ENCODE measurements at places on chromosomes 2 and 18.

GRCh38 chr2:239800785-239801386, 224.3 kb downstream of the NDUFA10 start:
- no peak for DNase-seq

GRCh38 chr2:233317196-233317943, 9.8 kb downstream of the SAG start:
- no peak for DNase-seq

GRCh38 chr18:29326214-29326613, 1149.3 kb upstream of the CDH2 start:
- DNase-seq = no peak

DNA sequence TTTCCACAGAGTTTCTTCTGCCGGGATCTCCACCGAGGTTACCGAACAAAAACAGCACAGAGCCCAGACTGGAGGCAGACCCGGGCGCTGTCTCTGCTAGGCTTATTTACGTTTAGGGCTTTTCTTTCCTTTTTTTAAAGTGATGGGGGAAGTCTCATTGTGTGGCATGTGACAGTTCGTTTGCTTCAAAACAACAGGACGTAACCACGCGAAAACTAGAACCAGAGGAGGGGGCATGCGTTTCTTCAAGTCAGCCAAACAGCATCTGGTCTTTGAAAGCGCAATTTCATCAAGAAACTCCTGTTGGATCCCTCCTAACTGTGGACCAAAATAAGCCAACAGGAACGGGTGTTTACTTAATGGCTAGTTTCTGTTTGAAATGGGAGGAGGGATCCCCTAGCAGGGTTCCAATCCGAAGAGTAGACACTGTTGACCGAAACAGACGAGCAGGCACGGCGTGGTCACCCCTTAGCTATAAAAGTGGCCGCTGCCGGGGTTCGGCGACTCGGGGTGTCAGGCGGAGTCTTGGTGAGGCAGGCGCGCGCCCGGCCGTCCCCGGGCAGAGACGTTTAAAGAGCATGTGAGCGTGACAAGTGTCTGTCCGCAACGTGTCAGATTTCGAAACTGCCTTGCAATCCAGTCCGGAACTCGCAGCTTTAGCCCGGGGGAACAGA, 997 bp upstream of the TGIF1 start:
- peak; percentile 84 for DNase-seq

GRCh38 chr2:235936493-235936892, 231.7 kb downstream of the GBX2 start:
- DNase-seq = no peak

DNA sequence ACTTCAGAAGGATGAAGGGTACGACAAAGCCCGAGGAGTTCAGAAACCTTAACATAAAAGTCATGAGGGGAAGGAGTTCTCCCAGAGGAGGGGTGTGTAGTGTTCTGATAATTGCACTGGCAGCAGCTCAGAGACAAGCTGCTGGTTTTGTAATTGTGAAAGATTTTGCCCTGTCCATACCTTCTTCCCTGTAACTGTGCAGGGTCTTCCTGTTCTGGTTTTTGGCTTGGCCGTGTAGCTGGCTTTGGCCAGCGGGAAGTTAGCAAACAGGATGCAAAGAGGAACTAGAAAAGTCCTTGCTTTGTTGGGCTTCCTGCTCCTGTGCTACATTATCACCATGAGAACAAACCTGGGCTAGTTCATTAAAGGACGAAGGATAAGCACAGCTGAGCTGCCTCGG, 160.8 kb downstream of the LPIN1 start:
- no peak for DNase-seq

GRCh38 chr2:223433461-223433860, 168.7 kb downstream of the SCG2 start:
- no peak for DNase-seq

GRCh38 chr2:20467789-20468548, 21.1 kb downstream of the RHOB start:
- no peak for DNase-seq

GRCh38 chr2:52668724-52669123, 1098.9 kb upstream of the CHAC2 start:
- DNase-seq = no peak

- no peak for DNase-seq
Measured at GRCh38 chr2:177784745-177785067, 287.9 kb downstream of the PDE11A start.

- no peak for DNase-seq
Measured at GRCh38 chr2:151297882-151298281, 8.4 kb upstream of the NMI start.

GRCh38 chr2:200128296-200128695, 172.9 kb downstream of the MAIP1 start:
- no peak for DNase-seq

- no peak for DNase-seq
Measured at GRCh38 chr2:32277363-32277673, 386 bp upstream of the YIPF4 start.

DNA sequence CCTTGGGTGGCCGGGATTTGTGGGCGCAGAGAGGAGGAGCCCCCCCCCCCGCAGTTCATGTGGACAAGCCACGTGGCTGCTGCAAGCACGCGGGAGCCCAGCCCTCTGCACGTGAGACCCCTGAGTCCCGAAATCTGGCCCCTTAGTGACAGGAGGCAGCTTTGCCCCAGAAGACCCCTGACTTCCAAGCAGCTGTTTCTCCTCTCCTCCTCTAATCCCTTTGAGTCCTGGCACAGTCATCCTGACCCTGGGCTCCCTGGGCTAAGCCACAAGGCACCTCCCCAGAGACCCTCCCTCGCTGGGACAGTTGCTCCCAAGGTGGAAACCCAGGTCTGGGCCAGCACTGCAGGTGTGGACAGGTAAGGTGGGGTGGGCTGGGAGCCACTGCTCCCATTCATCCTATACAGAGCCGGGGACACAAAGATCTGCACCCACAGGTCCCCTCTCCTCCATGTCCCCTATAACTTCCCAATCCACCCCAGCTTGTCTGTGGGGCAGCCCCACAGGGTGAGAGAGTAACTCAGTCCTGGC, 923 bp downstream of the TEKT4 start:
- no peak for DNase-seq

- no peak for DNase-seq
Measured at GRCh38 chr2:239225871-239226561, 174.8 kb downstream of the HDAC4 start.

GRCh38 chr2:8538931-8539621, 142.8 kb upstream of the ID2 start:
- no peak for DNase-seq

GRCh38 chr2:62477573-62477972, 28.4 kb downstream of the TMEM17 start:
- DNase-seq = no peak

- DNase-seq = no peak
Measured at GRCh38 chr2:198968545-198968944, 489.2 kb downstream of the SATB2 start.

GRCh38 chr2:11319939-11320338, 24.5 kb downstream of the ROCK2 start:
- DNase-seq = no peak

DNA sequence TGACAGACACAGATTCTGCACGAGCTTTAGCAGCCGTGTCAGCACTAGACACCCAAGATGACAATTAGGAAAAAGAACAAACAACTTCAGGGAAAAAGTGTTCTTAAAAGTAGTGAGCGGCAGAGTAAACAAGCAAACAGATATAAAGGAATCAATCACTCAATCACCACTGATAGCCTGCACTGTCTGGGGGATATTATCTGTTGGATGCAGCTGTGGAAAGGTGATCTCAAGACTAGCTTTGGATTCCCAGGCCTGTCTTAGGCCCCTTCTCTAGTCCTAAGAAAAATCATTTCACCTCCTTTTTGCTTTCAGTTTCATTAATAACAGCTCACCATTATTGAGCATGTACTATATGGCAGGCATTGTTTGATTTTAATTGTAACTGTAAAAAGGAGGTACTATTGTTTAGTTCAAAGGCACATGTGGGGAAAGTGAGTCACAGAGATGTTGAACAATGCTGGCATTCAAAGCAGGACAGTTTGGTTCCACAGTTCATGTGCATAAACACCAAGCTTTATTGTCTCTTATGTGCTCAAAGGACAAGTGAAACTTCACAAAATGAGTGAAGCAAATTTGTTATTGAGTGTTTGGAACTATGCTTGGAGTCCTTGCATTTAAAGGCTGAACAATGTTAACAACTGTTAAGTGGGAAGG, 147.3 kb upstream of the TCF4 start:
- DNase-seq = no peak

GRCh38 chr18:22977847-22978701, 44.9 kb downstream of the RBBP8 start:
- no peak for DNase-seq

- no peak for DNase-seq
Measured at GRCh38 chr2:203599509-203599908, 64.4 kb upstream of the RAPH1 start.

GRCh38 chr2:120681696-120682288, 53.9 kb upstream of the GLI2 start:
- DNase-seq = no peak

GRCh38 chr2:86020984-86021383, 84.7 kb downstream of the POLR1A start:
- no peak for DNase-seq

GRCh38 chr2:236158969-236159777, 9.0 kb downstream of the GBX2 start:
- no peak for DNase-seq

GRCh38 chr2:201137505-201138400, 21.8 kb downstream of the CFLAR start:
- no peak for DNase-seq

DNA sequence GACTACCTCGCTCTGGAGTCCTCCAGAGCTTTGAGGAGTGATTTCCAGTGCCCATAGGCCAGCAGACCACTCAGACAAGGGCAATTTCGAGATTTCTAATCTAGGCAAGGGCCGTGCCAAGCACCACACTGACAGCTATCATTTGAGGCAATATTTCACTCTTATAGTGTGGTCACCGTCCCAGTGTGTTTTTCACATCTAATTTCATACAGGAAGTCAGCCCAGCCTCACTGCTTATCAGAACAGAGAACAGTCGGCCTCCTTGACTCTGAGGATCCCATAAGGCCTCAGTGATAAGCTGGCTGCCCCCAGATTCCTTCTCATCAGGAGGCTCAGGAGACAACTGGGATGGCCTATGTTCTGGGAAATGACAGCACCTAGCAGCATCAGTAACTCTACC, 581 bp downstream of the CAPN14 start:
- DNase-seq = no peak

- DNase-seq = no peak
Measured at GRCh38 chr2:199631129-199631528, 173.4 kb upstream of the SATB2 start.

All from ascending aorta (tissue), 2 donors.